Left renal cortex interstitium (tissue), 4 donors: ENCODE measurements at places on chromosomes 6 and 20. TPM values are rescaled to one million over a fixed set of nuclear protein-coding genes. Genes with fewer than 3 reads are reported as not detected.

SYCP2 gene
- polyA plus RNA-seq, result 6.5 TPM

DNA sequence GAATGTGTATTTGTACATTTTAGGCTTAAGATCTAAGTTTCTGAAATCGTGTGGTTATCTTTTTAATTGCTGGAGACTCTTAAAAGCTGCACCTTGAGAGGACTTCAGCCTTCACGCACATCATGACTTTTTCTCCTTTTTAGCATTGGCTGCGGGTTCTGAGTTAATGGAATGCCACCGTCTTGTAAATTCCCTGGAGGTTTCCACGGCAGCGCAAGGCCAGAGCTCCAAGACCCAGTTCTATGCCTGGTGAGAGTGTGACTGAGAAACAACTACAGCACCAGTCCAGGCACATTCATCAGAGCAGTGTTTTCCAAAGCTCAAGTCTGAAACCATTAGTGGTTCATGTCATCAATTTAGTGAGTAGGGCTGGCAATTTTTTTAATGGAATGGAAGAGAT is 23.0 kb downstream of the PRR18 start:
- DNase-seq, result no peak

DNA sequence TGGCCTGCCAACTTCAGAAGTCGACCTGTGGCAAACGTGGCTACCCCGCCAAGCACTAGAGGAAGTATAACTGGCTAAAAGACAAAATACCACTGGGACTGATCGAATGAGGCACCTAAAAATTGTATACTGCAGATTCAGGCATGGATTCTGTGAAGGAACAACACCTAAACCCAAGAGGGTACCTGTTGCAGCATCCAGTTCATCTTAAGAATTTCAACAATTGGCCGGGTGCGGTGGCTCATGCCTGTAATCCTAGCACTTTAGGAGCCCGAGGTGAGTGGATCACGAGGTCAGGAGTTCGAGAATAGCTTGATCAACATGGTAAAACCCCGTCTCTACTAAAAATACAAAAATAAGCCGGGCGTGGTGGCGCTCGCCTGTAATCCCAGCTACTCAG is 27.2 kb upstream of the SPAG4 start:
- DNase-seq, result no peak

GRCh38 chr6:158813032-158813431 is 6.1 kb downstream of the EZR start:
- no peak for DNase-seq

- no peak for DNase-seq
Observed at GRCh38 chr6:37891072-37891471, 71.5 kb downstream of the ZFAND3 start.

GRCh38 chr20:6530254-6530653 is 237.2 kb upstream of the BMP2 start:
- no peak for DNase-seq

GRCh38 chr20:835608-836045 is 2.1 kb downstream of the FAM110A start:
- DNase-seq, result no peak

DNA sequence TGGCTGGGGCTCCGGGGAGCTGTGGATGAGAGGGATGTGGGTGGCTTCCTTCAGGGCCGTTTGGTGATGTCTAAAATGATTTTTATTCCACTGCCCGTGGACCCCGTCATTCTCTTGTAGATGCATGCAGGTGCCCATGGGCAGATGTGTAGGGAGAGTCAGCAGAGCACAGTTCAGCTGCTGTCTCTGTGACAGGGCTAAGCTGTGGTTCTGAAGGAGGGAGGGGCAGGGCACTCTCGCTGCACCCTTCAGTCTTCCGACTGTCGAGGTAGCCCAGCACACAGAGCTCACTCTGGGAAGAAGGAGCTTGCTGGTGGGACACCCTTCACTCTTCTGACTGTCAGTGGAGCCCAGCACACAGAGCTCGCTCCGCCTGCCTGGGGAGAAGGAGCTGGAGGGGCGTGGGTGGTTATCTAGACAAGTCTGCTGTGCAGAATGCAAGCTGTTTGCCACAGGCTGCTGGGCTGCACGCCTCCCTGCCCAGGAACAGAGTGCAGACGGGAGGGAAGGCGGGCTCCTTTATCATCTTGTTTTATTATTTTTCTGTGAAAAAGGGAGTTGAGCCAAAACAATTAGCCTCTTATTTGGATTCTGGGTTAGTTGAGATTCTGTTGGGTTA is 28.4 kb upstream of the ADRM1 start:
- no peak for DNase-seq

DNA sequence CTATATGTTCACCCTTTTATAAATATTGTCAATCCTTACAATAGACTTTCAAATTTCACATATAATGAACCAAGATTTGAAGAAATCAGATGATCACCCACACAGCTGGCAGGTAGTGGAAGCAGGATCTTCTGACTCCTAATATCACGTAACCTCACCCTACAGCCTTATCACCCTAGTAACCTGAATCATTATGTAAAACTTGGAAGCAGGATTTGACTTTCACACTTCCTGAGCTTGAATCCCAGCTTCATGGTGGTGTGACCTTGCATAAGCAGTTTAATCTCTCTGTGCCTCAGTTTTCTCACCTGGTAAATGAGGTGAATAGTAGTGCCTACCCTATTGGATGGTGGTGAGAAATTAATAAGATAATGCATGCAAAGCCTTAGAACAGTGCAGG is 16.4 kb downstream of the SPTLC3 start:
- no peak for DNase-seq
